ENCODE measurements at places on chromosomes 4 and X.

DNA sequence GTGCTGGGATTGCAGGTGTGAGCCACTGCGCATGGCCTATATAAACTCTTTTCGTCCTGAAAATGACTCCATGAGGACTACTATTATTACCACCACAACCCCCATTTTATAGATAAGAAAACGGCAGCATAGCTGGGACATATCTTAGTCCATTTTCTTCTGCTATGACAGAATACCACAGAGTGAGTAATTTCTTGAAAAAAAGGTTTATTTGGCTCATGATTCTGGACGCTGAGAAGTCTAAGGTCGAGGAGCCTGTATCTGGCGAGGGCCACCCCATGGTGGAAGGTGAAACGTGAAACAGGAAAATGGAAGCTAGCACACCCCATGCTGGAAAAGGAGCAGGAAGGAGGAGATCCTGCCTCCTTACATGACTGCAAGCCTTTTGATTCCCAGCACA, 68.9 kb downstream of the SMIM20 start:
- DNase-seq = no peak

DNA sequence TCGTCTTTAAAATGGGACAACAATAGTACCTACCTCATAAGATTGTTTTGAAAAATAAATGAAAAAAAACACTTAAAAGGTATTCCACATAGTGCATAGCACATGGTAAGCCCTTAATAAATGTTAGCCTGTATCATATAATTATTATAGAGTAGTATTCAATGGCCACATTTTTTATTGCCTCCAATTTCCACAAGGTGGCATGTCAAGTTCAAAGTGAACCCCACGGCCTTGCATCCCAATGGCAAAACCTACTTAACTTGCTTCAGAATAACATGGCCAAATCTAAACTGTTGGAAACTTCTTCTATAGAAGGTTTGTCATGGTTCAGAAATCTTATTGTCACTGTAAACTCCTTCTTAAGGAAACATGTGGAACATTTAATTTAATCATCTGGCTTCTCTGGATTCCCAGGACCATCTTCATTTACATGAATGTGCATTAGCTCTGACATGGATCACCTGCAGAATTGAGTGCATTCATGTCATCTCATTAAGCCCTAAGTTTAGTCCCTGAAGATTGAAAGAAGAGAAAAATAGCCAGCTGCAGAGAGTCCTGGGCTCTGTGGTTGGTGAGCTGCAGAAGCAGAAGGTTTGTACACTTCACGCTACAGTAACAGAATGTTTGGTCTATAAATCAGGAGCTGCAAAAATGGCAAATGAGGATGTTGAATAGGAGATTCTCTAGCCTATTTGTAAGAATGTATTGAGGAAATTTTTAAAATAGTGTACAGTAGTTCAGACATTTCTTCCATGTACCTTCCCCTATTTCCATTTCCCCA, 61.0 kb downstream of the ANXA3 start:
- DNase-seq = no peak

DNA sequence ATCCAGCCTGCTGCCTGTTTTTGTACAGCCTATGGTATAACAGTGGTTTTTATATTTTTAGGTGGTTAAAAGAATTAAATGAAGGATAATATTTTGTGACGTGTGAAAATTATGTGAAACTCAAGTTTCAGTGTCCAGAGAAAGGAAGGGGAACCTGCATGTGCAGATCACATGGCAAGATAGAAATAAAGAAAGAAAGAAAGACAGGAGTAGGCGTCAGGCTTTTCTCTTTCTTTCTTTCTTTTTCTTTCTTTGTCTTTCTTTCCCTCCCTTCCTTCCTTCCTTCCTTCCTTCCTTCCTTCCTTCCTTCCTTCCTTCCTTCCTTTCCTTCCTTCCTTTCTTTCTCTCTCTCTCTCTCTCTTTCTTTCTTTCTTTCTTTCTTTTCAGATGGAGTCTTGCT, 42.0 kb upstream of the HUWE1 start:
- DNase-seq = no peak

- no peak for DNase-seq
Measured at GRCh38 chrX:131397891-131398290, 108.8 kb upstream of the IGSF1 start.

GRCh38 chr4:169199184-169199583, 71.6 kb downstream of the SH3RF1 start:
- DNase-seq = no peak

DNA sequence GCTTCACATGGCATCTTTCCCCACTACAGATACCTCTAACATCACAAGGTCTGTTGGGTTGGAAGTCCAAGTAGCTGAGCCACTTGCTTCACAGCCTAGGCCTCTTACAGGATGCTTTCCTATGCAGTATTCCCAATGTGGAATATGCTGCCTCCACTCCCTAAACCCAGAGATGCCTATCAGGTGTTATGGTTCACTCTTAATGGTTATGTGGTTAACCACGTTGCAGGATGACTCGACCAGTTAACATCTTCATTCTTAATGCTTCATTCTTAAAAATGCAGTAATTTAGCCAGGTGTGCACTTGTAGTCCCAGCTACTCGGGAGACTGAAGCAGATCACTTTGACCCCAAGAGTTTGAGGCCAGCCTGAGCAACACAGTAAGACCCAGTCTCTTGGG, 24.2 kb downstream of the HAUS3 start:
- DNase-seq = no peak

DNA sequence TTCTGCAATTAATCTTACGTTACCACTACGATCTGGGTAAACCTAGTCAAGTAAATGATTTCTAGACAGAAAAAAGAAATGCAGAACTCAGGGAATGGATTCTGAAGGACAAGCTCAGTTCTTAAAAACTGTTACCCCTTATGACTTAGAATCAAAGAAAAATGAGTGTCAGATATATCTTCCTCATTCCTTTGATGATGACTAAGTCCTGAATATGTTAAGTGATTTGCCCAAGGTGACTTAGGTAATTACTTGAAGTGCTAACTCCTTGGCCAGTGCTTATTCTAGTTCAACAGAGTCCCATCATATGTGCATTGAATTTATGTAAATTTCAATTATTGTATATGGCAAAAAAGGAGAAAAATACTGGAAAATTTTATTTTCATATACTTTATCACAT, 92.5 kb downstream of the PPEF1 start:
- no peak for DNase-seq

- no peak for DNase-seq
Measured at GRCh38 chrX:1874899-1875298, 260.0 kb downstream of the ASMT start.

Data from stimulated activated CD8-positive, alpha-beta memory T cell treated with anti-CD3 and anti-CD28 coated beads, Interleukin-4, amount 100 ng/mL, for 4 hours (primary cell).